SK-N-SH (cell line): ENCODE measurements at places on chromosomes 3 and 15.

DNA sequence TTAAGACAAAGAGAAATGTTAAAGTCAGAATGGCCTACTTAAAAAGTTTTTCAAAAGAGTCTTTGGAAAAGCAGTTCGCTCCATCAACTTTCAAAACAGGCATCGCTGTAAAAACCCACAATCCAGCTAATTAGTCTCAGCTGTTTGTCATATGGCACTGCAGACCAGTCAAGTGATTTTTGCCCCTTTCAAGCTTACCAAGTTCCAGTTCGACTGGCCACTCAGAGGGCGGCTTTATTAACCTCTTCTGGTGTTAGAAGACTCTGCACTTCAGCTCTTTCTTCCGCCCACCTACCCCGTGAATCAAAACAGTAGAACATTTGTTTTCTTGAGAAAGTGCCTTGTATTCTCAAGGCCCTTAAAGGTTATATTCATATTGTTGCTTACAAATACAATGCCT, 19.3 kb downstream of the RAB27A start:
- peak; percentile 24 for DNase-seq

DNA sequence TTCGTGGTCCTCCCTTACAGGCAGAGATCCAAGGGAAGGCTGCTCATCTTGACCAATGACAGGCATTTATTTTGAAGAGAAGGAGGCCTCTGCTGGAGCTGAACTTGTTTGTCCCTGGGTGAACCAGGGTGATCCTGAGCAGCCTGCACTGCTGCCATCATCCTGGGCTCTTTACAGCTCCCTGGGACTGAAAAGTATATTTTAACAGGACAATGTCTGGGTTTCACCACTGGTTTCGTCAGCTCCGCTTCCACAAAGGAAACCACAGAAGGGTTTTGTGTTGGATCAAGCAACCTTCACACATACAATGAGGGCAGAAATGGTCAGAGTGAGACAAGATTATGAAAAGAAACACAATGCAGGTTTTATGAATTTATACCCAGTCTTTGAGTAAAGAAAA, 400.7 kb upstream of the TPM1 start:
- DNase-seq, result no peak

DNA sequence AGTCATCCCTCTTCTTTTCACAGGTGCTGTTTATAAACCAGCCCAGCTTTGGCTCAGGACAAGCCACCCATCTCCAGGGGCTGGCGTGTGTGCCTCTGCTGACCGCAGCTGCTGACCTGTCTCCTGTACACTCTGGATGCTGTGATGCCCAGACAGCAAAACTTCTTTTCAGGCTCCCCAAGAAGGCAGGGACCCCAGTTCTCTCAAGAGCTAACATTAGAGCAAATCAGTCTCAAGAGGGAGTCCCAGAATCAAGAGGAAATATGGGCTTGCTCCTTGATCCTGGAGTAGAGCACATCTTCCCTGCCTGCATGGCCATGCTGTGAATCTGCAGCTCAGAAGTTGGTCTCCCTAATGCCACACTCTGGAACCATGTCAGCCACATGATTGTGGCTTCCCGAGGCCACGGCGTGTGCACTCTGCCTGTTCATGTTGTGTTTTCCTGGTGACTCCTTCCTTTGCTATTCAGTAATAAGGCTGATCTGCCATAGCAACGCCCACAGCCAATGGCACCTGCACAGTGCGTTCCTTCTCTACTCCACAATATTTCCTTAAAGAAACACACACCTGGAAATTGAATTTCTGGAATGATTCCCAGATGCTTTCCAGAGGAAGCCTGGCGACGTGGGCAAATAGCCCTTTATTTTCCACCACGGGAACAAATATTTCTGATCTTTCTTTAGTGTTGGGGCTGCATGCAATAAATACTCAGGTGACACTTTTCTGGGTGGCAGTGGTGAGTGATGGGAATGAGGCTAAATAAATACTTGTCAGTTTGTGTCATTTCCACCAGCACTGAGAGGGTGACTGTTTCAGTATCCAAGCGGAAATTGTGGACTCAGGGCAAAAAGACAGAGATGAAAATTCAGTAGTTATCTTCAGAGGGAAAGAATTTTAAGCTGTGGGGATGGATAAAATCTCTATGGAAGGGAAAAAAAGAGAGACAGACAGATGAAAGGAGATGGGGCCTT, 21.9 kb upstream of the THSD4 start:
- DNase-seq, result no peak

DNA sequence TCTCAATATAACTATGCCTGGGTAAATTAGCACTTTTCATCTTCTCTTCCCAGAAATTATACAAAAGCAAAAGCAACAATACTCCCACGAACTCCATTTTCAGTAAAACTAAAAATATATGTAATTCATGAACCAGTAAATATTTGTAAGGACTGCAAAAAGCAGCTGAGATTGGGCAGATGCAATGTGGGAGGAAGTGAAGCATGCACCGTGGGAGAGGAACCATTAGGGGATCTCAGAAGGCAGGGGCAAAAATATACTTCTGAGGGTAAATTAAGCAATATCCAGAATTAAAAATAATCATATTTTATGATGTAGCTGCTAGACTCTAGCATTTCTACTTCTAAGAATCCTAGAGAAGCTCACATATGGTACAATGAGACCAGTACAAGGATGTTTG, 20.2 kb downstream of the CFAP91 start:
- no peak for DNase-seq

- no peak for DNase-seq
Observed at GRCh38 chr3:87398168-87398801, 121.9 kb upstream of the POU1F1 start.

DNA sequence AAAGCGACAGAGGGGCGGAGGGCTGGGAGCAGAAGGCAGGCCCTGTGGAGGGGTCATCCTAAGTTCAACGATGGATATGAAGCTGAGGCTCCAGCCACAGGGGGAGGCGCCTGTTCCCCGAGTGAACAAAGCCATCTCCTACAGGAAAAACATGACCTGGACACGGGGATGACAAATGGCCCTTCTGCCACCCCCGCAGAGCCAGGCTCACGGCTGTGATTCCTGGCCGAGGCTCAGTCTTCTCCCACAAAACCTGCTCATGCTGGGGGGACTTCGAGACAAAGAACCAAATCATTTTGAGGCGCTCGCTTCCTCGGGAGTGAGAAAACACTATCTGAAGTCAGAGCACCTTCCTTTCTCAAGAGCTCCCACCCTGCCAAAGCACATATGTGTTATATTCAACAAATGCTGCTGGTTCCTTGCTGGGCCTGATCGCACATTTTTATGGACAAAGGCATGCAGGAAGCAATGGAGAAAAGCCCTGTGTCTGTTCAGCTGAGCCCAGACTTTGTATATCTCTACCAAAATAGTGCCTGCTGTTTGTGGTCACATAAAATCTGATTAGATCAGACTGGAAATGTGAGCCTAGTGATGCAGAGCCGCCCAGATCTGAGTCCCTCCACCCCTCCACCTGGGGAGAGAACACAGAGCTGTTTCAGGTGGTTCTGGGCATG, 5.6 kb downstream of the RBP1 start:
- DNase-seq, result peak; percentile 71

DNA sequence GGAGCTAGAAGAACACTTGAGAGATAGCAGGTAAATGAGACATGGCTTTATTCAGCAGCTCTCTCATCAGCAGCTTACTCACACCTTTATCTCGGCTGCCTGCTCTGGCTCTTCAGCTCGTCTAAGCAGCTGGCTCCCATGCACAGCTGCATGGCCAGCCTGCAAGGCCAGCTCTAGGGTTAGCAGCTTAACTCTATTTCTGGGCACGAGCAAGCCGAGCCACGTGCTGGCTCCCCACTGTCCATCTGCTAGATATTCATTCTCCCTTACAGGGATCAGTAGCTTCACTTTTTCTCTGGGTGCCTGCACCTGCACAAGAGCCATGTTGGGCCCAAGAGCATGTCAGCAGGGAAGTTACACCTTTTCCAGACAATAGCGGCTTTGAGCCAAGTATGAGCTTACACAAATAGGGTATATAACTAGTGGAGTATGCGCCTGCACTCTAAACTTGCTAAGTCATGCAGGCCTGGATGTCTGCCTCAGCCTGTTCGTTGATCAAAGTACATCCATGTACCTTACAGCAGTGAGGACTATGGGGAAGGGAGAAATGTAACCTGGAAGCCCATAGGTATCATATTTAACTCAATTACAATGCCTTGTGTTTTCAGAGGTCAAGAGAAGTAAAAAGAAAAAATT, 174.9 kb upstream of the SNTN start:
- no peak for DNase-seq

DNA sequence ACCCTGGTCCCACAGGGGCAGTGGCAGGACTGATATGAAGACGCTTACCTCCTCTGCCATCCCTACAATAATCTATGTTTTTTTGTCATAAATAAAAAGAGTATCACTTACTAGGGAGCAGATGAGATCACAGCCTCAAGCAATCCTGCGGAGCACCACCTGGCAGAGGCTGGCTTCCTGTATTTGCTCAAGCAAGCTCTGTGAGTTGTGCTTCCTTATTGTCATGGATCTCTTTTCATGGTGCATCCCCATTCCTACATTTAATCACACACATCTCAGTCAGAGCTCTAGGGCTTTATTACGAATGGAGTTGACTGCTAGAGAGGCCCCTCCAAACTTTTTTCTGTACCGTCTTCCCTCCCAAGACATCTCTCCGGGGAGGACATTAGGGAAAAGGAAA, 186.0 kb downstream of the UBE2E2 start:
- no peak for DNase-seq

- DNase-seq, result no peak
Observed at GRCh38 chr3:72530426-72530825, 317.8 kb downstream of the SHQ1 start.

GRCh38 chr3:177186306-177186705, 11.0 kb downstream of the TBL1XR1 start:
- no peak for DNase-seq

- DNase-seq, result no peak
Observed at GRCh38 chr3:152091725-152092124, 177.0 kb upstream of the MBNL1 start.

GRCh38 chr3:108862865-108863798, 40.5 kb downstream of the TRAT1 start:
- DNase-seq, result no peak

- no peak for DNase-seq
Observed at GRCh38 chr3:45631486-45631885, 36.9 kb downstream of the LIMD1 start.

DNA sequence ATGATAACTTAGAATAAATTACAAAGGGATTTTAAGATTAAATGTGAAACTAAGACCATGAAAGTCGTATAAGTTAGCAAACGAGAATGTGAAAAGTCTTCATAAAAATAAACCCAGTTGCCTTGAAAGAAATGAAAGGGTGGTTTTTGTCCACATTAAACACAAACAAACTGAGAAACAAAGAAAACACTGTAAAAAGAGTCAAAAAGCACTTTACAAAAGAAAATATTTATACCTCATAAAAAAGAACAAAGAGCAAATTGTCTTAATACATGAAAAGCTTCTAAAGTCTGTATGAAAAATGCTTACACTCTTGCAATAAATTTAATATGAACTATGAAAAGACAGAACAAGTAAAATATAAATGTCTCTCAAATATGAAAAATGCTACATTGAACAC, 865.9 kb upstream of the CADM2 start:
- no peak for DNase-seq

DNA sequence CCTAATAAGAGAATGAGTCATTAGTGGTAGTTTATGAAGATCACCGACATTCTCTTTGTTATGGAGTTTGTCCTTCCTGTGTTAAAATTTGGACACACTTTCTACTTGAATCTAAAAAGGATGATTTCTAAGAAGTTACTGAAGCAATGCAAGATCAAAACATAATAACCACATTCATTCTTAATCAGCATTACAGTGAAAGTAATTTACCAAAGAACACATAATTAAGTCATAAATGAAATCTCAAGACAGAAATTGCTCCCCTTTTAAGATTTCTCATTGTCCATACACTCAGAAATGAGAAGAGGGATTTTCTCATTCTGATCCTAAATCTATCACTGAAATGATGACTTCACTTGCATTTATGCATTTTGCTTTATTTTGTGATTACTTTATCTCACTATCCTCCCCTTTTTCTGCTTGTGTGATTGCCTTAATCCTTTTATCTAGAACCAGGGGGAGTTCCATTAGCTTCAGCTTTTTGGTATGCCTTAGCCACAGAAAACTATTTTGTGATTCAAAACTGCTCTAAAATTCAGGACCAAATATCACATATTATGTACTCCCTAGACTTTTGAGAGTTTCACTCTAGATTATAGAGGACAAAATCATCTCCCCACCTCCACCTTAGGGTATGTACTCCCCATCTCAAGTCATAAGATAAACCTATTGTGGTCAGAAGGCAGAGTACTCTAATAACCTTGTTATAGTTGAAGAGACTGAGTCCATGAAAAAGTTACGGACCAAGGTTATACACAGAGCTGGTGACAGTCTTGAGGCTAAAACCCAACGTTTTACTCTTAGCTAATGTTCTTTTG, 817.6 kb upstream of the CFAP20DC start:
- DNase-seq, result no peak

- DNase-seq, result peak; percentile 86
Observed at GRCh38 chr3:194003114-194004057, 132.6 kb upstream of the HES1 start.

- DNase-seq, result no peak
Observed at GRCh38 chr15:54884312-54884711, 312.4 kb downstream of the RSL24D1 start.

DNA sequence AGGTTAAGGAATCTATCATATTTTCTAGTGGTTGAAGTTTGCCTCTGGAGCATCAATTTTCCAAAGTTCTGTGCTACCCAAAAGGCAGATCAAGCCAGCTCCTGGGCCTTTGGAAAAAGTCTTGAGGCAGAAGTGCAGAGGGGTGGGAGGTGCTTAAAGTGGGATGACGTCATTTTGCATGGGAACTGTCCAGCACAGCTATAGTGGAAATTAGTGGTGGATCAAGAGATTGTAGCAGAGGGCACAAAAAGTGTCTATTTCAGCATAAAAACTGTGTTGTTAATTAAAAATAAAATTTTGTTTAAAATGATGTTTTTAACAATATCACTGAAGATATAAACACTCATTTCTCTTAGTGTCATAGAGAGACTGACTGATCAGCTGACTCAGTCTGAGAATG, 221.9 kb downstream of the LRRN1 start:
- DNase-seq, result no peak

DNA sequence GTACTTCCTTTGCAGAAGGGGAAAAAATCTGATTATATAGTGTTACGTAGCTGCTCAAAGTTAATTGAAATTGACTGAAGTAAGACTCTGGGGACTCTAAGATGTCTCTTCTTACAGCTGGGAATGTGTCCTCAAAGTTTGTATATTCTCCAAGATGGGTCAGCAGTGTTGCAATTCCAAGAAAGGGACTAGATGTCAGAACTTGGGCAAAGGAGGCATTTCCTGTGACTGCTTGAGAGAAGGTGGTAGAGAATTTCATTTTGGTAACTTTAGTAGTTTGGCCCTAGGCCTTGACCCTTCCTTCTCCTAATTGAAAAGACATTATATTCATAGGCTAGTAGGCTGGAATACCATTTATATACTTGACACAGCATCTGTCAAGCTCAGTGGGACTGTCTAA, 33.9 kb downstream of the PTPRG start:
- DNase-seq, result no peak

GRCh38 chr3:126557761-126558160, 971 bp downstream of the C3orf22 start:
- DNase-seq, result peak; percentile 9

- DNase-seq, result no peak
Observed at GRCh38 chr3:118059096-118059495, 975.5 kb downstream of the IGSF11 start.
